ENCODE measurements at places on chromosomes 6 and 20.

DNA sequence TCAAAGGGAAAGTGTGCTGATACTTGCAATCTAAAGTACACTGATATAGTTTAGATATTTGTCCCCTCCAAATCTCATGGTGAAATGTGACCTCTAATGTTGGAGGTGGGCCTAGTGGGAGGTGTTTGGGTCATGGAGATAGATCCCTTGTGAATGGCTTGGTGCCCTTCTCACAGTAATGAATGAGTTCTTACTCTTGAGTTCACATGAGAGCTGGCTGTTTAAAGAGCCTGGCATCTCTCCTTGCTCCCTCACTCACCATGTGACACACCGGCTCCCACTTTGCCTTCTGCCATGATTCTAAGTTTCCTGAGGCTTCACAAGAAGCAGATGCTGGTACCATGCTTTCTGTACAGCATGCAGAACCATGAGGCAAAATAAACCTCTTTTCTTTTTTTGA, 78.1 kb downstream of the REPS1 start:
- DNase-seq, result no peak

DNA sequence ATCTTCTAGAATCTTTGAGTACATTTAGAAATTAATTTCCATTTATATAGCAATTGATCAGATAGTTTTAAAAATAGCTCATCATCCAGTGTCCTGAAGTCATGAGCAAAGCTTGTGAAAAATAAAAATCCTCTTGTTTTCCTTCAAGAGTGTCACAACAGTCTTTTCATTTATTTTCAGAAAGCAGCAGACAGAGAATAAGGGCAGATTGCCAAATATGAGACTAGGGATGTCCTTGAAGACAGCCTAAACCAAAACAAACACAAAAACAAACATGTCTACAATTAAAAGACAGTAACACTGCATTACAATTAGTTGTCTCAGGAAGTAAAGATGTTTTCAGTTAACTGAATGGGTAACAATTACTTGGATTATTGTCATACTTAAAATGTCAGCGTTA, 682.8 kb downstream of the TFAP2A start:
- DNase-seq, result no peak

GRCh38 chr20:10357974-10358373, 76.0 kb downstream of the MKKS start:
- no peak for DNase-seq

DNA sequence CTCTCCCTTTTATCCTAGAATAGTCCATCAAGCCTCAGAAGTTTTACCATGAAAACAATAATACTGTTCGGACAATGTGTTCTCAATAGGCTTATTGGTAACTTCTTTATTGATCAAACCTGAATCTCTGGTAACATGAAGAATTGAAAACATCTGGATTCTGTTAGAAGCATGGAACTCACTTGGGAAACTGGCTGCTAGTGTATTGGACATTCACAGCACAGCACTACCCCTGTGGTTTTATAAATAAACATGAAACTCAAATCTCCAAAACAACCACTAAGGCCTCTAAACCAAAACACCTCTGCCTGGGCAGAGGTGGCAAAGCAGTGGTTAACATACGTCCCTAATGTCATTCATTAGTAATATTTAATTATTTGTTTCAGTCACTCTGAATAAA, 157.6 kb upstream of the KCNQ5 start:
- DNase-seq, result no peak

DNA sequence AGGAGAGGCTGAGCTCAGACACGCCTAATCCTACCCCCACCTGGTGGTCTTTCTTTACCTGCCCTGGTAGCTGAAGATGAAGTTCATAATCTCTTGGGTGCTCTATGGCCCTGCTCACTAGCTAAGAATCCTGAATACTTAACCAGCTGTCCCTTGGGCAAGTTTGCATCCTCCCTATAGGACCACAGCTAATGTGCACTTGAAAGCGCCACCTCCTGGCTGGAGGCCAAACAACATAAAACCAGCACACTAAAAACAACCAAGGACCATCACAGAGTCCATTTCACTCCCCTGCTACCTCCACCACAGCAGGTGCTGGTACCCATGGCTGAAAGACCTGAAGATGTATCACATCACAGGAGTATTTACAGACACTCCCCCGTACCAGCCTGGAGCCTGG, 155.5 kb upstream of the SLC24A3 start:
- no peak for DNase-seq

DNA sequence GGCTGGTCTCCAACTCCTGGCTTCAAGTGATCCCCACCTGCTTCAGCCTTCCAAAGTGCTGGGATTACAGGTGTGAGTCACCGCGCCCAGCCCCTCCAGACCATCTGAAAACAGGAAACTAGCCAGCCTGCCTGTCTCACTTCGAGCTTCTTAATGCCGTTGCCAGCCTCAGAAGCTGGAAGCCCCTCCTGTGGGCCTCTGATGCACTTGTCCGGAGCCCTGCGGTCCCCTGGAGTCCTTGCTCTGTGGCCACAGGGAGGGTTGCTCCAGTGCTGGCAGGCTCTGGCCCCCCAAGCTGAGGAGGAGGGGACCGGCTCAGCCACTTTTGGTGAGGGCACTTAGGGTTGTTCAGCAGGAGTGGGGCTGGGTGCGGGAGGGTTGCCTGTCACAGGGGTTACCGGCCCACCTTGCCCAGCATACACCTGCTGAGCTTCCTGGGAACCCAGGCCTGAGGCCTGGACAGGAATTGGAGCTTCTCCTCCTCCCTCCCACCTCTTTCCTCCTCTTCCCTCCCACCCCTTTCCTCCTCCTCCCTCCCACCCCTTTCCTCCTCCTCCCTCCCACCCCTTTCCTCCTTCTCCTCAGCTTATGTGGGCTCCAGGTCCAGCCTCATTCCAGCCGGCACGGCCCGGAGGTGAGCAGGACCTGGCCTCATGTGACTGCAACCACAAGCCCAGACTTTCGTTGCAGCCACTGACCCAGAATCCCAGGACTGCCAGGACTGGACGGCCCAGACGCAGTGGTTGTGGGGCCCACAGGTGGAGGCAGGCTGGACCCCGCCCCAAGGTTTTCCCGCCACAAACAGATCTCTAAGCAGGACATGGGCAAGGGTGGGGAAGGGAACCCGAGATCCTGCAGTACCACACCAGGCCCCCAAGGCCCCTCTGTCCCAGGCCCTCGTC, 9.4 kb upstream of the BIRC7 start:
- no peak for DNase-seq

DNA sequence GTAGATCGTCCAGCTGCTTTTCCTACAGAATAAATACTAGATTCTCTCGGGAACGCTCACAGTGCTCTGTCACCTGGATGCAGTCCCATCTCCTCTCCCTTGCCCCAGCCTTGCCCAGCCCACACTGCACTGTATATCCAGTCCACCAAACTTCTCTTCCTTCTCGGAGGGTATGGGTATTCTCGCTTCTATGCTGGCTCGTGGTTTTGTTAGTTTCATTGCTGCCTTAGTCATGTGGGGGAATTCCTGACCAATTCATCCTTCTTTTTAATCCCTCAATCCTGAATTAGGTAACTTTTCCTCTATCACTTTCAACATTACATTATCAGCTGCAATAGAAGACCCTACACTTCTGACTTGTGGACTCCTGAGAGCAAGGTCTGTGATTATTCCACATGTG, 252.4 kb downstream of the GMDS start:
- DNase-seq, result no peak

GRCh38 chr6:149336609-149336928, 19.1 kb downstream of the TAB2 start:
- no peak for DNase-seq

DNA sequence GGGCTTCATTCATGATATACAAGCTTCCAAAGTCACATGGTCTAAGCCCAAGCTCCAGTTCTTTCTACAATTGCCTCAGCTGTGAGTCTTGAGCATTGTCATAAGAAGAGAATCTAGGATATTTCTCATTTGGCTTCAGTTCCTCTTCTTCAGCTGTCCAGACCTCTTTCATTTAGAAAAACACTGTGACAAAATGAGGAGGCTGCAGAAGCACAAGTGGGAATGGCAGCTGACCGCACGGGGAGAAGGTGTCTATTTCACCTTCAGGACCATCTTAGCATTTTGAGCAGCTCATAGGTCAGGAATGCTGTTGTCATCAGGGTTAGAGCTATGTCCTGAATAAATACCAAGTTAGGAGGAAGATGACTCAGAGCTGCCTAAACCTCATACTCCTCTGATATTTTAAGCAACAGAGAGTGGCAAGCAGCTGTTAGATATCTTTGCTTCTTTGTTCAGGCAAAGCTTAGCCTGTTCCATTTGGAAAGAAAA, 390.1 kb upstream of the CITED2 start:
- DNase-seq, result peak; percentile 93

- DNase-seq, result no peak
These were observed 111.9 kb downstream of the JARID2 start for GRCh38 chr6:15357782-15358181.

DNA sequence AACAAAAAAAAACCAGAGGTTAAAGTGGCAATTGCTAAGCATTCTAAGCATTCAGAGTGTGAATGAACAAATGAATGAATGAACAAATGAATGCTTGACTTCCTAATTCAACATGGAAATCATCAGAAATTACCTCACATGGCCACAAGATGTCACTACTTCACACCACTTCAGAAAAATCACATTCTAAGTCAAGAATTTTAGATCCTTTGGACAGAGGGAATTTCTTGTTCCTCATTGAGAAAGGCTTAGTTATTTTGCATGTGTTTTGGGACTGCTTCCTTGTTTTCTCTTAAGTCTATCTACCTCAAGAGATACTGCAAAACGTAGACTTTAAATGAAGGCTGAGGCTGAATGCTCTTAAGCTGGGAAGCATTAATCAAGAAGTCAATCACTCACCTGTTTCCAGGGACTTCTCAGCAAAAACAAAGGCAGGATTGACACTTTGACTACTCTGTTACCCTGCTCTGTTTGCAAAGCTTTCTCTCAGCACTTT, 120.2 kb downstream of the MBOAT1 start:
- peak; percentile 25 for DNase-seq

DNA sequence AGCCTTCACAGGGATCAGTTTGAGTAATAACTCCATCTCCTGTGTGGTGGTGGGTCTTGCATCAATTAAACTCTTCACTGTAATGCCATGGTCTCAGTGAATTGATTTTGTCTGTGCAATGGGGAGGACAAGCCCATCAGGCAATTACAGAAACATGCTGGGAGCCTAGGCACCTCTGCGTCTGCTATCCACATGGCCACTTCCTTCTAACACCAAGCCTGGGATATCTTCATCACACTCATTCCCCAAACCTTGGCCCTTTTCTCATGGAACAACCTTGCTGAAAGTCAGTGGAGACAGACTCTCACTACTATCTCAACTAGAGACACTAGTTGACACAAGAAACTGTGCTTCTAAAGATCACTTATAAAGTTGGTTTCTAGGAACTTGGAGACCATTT, 210.1 kb upstream of the SHLD1 start:
- DNase-seq, result no peak

DNA sequence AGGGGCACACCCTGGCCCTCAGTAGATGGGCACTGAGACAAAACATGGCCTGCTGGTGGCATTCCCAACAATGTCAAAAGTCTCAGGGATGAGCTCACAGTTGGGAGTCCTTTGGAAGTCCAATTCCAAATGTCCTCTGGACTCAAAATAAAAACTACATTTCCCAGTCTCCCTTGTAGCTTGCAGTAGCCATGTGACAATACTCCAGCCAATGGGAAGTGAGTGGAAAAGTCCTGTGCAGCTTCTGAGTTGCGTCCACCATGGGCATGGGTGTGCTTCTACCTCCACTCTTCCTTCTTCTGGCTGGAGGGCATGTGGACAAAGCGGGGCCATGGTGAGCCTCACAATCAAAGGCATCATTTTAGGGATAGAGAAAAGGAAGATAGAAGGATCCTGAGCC, 5.8 kb upstream of the ADAM33 start:
- no peak for DNase-seq

GRCh38 chr6:97778290-97779038, 495.4 kb upstream of the MMS22L start:
- no peak for DNase-seq

DNA sequence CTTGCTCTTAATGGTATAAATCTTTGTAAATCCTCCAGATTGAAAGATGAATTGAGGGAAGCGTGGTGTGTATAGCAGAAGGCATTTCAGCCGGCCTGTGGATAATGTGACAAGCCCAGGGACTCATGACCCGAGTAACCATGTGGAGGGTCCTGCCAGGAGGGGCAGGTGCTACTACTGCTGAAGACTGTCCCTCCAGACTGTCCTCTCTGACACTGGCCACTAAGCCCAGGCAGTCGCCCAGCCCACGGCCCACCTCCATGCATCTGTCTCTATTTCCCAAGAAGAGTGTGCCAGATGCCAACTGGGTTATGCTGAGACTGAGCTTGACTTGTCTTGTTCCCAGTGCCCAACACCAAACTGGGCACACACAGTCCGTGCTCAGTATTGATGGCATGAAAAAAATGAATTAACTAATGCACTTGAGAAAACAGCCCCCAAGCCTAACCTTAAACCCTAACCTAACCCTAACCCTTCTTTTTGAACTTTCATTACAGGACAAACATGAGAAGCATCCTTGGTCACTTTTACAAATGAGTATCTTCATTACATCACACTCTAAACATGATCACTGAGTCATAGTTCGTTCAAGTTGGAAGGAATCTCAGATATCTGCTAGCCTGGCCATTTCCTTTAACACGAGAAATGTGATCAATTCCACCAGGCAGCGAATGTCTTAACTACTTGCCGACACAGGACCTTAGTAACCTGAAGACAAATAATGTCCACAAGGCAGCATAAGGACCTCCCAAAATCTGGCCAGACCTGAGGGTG, 182.2 kb upstream of the RREB1 start:
- no peak for DNase-seq

- no peak for DNase-seq
These were observed 299.9 kb upstream of the SUPT3H start for GRCh38 chr6:45677381-45678284.

DNA sequence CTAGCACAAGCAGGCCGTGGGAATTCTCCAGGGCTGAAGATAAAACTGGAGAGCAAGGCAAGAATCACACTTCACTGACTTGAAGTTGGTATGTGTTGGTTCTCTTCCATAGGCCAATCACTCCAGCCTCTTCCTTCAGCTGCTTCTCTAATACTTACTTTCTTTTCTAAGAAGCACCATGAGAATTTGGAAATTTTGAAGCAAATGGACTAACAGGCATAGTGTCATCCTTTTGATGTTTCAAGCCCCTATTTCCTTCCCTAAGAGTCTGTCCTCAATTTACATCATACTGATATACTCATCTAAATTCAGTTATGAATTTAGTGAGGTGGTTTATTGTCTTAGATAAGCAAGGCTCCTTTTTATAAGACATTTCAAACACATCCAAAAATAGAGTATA, 24.0 kb downstream of the SLC26A8 start:
- no peak for DNase-seq

- DNase-seq, result no peak
These were observed 8.9 kb upstream of the AHI1 start for GRCh38 chr6:135506270-135506997.

- no peak for DNase-seq
These were observed 459.4 kb upstream of the JARID2 start for GRCh38 chr6:14786455-14786854.

GRCh38 chr6:11752360-11752759, 26.2 kb downstream of the ADTRP start:
- no peak for DNase-seq

- no peak for DNase-seq
These were observed 205.3 kb downstream of the THBS2 start for GRCh38 chr6:169048185-169048864.

DNA sequence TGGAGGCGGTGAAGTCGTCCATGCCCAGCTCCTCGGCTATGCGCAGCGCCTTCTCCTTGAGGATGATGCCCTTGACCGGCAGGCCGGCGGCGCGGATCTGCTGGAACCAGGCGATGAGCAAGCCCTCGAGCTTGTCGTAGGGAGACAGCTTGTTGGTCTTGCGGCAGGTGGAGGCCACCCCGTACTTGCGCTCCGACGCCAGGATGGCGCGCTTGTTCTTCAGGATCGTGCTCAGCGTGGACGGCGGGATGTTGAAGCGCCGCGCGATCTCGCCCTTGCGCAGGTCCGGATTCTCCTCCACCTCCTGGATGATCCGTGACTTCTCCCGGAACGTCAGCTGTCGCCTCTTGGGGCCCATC, 435 bp downstream of the CENPB start:
- DNase-seq, result no peak

All from AG09309 (cell line).